Mesothelial cell of epicardium (in vitro differentiated cells): ENCODE measurements at places on chromosomes 4 and X. TPM values are rescaled to one million over a fixed set of nuclear protein-coding genes. Genes with fewer than 3 reads are reported as not detected.

GRCh38 chrX:78024349-78025059 lies 55.1 kb upstream of the PGAM4 start:
- no peak for DNase-seq
- no peaks in the 10 kb centered on the region for H3K4me1 ChIP-seq
- peaks cover 18% of the 10 kb centered on the region for H3K36me3 ChIP-seq
- no peak overlapping the region for H3K4me3 ChIP-seq

- H3K36me3 ChIP-seq: no peaks in the 10 kb centered on the region
- no peaks in the 10 kb centered on the region for H3K4me1 ChIP-seq
These were observed 451.1 kb downstream of the PPARGC1A start for GRCh38 chr4:23438764-23439163.

Gene PRRG3
- 1.9 to 2.5 TPM (median 2.3 TPM) in 3 replicates for total RNA-seq

Gene FGF13
- 0.72 to 1.4 TPM (median 1.1 TPM) in 3 replicates for total RNA-seq

DNA sequence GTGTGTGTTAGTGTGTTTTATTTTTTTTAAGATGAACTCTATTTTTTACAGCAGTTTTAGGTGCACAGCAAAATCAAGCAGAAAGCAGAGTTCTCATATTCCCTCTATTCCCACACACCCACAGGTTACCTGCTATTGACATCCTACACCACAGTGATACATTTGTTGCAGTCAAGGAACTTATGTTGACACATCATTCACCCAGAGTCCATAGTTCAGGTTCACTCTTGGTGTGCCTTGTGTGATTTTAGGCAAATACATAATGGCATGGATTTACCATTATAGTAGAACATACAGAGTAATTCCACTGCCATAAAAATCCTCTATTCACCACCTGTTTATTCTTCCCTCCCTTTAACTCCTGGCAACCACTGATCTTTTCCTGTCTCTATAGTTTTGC lies 28.7 kb downstream of the DIAPH2 start:
- H3K4me3 ChIP-seq: no peak overlapping the region
- no peak overlapping the region for H3K27ac ChIP-seq
- H3K27me3 ChIP-seq: no peaks in the 10 kb centered on the region
- peaks cover 15% of the 10 kb centered on the region for H3K4me1 ChIP-seq
- peaks cover 3% of the 10 kb centered on the region for H3K36me3 ChIP-seq
